ENCODE measurements at places on chromosomes 4 and X. TPM values are rescaled to one million over a fixed set of nuclear protein-coding genes. Genes with fewer than 3 reads are reported as not detected.

The SAGE1 gene
- total RNA-seq = not detected

The TCP11X2 gene
- not detected for total RNA-seq

GRCh38 chr4:64718091-64718490 lies 308.8 kb upstream of the TECRL start:
- DNase-seq = no peak

GRCh38 chr4:159445692-159446091 lies 342.8 kb downstream of the RAPGEF2 start:
- DNase-seq = no peak

GRCh38 chr4:108152980-108153379 lies 15.8 kb downstream of the LEF1 start:
- DNase-seq = no peak

DNA sequence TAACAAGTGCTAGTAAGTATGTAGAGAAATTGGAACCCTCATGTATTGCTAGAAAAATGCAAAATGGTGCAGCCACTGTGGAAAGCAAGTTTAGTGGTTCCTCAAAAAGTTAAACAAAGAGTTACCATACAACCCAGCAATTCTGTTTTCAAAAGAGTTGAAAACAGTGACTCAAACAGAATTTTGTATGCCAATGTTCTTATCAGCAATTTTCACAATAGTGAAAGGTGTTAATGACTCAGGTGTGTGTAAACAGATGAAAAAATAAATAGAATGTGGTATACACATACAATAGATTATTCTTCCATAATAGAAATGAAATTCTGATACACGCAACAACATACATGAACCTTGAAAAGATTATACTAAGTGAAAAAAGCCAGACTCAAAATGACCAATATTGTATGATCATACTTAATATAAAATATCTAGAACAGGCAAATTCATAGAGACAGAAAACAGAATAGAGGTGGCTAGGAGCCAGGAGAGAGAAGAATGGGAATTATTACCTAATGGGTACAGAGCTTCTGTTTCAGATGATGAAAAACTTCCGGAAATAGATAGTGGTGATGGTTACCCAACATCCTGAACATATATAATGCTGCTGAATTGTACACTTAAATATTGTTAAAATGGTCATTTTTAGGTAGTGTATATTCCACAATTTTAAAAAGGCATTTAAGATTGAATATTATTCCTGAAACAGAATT lies 51.6 kb downstream of the WDFY3 start:
- peak; percentile 91 for DNase-seq

The HTRA3 gene
- 0.26 TPM for total RNA-seq

DNA sequence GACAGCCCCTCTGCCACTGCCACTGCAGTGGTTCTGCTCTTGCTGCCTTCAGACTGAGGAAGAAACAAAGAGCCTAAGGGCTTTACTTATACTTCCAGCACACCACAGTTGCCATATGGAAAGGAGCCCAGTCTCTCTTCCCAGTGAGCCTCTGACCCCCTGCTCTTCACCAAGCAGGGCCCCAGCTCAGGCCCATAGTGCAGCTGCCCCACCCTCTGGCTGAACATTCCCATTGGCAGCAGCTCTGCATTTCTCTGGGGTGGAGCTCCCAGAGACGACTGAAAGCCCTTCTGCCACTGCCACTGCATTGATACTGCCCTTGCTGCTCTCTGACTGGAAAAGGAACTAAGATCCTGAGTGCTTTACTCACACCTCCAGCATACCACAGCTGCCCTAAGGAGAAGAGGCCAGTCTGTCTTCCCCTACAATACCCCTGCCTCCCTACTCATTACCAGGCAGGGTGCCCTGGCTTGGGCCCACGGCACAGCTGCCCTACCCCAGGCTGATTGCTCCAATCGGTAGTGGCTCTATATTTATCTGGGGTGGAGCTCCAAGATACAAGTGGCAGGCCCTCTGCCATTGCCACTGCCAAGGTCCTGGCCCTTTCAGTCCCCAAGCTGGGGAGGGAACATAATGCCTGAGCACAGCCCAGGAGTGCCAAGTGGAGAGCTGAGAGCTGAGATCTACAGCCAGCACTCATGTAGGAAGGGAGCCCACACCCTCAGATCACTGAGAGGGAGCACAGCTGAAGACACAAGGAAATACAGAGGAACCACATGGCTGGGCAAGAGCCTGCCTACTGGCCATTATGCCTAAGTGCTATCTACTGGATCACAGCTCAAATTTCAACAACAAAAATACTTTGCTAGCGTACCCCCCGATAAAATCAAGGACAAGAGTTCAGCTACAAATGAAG lies 36.0 kb downstream of the AWAT2 start:
- DNase-seq = no peak

The TMPRSS11F gene
- 2.3 TPM for total RNA-seq

DNA sequence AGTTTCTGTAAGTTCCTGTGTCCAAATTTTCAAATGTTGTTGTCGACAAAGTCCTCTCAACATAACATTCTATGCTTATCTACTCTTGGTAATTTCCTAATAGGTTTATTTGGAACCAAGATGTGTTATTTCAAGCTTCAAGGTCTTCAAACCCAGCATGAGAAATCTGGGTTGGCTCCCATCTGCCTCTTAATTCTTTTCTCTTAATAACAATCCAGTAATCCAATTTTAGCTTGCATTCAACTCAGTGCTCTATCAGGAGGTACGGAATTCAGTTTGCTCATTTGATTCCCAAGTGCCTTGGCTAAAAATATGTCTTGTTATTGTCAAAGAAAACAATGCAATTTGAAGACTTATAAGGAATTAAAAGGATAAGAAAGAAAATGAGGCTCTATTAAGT lies 235.5 kb upstream of the MID1 start:
- no peak for DNase-seq

DNA sequence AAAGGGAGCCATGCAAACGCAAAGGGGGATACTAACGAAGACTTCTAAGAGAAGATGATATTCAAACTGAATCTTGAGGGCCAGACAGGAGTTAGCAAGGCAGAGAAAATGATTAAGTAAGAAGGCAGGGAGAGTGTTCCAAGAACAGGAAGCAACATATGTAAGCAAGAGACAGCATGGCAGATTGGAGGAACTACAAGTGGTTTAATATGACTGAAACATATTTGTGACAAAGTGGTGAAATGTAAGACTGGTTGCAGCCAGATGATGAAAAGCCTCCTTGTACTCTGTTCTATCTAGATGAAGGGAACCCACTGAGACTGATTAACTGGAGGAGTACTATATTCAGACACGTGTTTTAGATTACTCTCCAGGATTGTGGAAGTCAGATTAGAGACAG lies 116.6 kb upstream of the DIAPH2 start:
- DNase-seq = no peak

- no peak for DNase-seq
Observed at GRCh38 chr4:57037982-57038604, 59.4 kb downstream of the POLR2B start.
